NCI-H2171 treated with DMSO at 0.1 percent for 48 hours (cell line): ENCODE measurements at places on chromosomes 1 and 21.
A peak's percentile ranks its signal among the peaks of the same experiment; 100 is the strongest.

DNA sequence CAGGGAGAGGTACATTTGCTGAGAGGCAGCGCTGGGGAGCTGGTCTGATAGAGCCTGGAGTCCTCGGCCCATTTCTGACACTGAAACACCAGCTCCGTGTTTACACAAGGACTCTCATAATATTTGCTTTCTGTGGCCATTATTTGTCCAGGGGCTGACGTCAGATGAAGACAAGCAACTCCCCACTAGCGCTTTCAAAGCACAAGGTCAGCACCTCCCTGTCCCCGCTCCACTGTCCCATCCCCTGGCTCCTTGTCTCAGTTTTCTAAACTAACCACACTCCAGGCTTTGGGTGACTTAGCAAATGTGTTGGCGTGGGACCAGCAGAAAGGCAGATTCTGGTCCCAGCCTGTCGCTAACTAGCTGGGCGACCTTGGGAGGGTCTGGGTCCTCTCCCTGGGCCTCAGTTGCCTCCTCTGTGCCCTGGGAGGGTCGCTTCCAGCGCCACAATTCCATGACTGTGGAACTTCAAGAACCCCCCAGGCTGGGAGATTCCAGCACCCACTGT, 37.4 kb upstream of the ZBTB40 start:
- no peak for DNase-seq

- DNase-seq, result no peak
Measured at GRCh38 chr1:213582976-213583567, 404.7 kb upstream of the PROX1 start.

DNA sequence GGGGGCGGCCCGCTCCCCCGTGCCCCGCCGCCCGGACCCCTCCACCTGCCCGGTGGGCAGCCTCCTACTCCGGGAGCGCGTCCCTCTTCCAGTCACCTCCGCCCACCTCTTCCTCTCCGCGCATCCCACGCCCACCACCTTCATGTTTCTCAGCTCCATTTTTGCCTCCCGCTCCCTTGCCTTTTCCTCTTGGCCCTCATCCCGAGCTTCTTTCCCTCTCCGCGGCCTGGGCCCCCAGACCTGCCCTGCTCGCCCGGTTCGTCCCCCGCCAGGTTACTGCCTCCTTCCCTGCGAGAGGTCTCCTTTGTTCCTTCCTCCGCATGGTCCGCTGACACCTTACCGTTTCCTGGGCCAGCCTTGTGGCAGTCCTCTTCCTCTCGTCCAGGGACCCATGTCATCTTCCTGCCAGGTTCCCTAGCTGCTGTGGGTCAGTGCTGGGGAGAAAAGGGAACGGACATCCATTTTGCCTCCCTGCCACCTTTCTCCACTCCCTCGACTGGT, 563 bp downstream of the QSOX1 start:
- DNase-seq, result peak; percentile 50

DNA sequence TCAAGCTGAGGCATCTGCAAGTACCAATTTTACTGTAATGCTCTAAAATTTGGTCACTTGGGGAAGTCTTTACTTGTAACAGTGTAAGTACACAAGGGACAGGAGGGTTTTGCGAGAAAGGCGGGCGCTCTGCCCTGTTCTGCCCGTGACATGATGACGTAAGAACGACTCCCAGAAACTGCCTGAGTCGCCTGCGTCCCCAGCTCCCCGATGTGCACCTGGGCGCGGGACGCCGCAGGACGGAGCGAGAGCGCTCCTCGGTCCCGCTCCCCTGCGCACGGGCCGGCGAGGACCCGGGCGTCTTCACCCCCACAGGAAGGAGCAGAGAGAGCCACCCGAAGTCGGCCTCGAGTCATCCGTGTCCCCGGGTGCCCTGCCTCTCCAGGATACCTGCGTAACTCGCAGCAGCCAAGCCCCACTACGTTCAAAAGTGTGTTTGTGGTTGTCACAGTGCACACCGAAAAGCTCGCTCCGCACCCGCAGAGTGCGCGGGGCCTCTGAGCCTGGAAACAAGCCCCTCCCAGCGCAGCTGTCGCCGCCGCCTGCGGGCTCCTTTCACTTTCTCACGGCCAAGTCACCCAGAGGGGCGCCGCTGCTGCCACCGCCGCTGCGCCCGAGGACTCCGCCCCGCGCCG, 3.3 kb upstream of the ZBTB18 start:
- DNase-seq, result peak; percentile 84

DNA sequence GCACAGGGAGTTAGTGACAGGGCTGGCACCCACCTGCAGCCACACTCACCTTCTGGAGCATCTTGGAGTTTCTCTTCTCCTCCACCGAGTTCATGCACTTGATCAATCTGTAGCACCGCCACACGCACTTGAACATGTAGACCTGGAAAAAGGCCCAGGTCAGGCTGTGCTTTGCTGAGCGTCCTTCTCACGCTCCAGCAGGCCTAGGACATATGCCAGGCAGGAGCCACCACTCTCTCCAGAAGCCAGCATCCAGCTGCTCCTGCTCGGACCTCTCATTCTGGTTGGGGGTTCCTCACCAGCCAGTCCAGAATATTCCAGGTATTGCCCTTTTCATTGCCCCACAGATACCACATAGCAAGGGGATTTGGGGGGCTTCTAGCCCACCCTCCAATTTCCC, 11.7 kb upstream of the MATN1 start:
- peak; percentile 48 for DNase-seq

GRCh38 chr1:76035053-76035452, 39.5 kb upstream of the ST6GALNAC3 start:
- DNase-seq, result peak; percentile 33

DNA sequence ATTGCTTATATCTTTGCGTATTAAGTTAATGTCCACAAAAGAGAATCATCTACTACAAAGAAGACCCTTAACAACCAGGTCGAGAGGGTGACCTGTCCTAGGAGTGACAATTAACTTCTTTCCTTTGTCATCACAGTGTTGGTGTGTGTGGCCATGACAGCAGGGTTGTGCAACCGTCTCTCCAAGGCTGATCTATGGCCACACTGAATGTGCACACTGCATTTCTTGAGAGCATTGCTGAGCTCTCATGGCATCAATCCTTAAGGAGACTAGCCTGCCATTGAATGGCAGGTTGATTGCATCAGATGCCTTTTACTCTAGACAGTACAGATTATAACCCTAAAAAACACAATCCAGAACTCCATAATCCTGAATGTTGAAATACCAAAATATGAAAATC, 86.5 kb upstream of the OLFM3 start:
- no peak for DNase-seq

DNA sequence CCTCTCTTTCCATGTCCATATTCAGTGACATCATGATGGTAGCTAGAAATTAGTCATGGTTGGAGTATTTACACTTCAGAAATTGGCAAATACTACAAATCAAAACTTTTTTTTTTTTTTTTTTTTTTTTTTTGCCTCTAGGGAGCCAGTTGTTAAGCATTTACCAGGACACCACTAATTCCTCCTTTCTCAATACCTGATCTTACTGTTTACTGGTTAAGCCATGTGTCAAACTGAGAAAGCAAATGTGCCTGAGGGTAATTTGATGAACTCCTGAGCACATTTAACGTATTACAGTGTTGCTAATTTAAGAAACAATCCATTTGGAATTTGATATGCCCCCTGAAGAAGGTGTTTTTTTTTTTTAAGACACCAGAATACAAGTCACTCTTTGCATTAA, 94.4 kb downstream of the DNM3 start:
- peak; percentile 60 for DNase-seq

- no peak for DNase-seq
Measured at GRCh38 chr1:24384251-24385090, 29.1 kb downstream of the STPG1 start.

GRCh38 chr1:156746728-156747631, 4.5 kb downstream of the HDGF start:
- peak; percentile 73 for DNase-seq

- no peak for DNase-seq
Measured at GRCh38 chr1:67148516-67149178, 13.9 kb upstream of the C1orf141 start.

DNA sequence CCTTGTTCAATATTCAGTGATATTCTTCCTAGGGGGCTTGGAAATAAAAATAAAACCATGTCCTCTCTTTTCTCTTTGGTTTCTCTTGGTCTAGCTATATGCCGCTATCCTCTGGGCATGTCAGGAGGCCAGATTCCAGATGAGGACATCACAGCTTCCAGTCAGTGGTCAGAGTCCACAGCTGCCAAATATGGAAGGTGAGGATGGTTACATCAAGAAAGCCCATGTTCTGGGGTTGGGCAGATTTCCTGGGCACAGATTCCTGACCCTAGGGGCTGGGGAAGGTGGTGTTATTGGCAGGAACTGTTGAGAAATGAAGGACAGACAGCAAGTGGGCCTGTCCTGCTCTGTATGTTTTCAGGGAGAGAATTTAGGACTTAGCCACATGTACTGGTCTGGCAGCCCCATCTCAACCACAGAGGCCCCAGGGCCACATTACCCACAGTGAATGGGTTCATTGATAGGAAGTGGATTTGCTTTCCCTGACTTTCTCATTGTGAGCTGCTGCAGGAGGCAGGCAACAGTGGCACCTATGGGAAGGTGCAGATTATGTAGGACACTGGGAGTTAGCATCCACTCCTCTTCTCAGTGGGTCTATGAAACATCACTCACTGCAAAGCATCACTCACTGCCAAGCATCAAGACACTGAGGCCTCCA, 37.4 kb upstream of the HSD17B7 start:
- no peak for DNase-seq

GRCh38 chr1:156420205-156421061, 51.4 kb downstream of the RHBG start:
- DNase-seq, result no peak
